Left ventricle myocardium inferior (tissue), 1 donor: ENCODE measurements at places on chromosomes 1 and 21. TPM values are rescaled to one million over a fixed set of nuclear protein-coding genes. Genes with fewer than 3 reads are reported as not detected.

- DNase-seq, result no peak
Observed at GRCh38 chr1:33875862-33876261, 12.0 kb downstream of the HMGB4 start.

The NCDN gene
- total RNA-seq, result 26.1 TPM

The TRAF3IP3 gene
- total RNA-seq, result 1.2 TPM

DNA sequence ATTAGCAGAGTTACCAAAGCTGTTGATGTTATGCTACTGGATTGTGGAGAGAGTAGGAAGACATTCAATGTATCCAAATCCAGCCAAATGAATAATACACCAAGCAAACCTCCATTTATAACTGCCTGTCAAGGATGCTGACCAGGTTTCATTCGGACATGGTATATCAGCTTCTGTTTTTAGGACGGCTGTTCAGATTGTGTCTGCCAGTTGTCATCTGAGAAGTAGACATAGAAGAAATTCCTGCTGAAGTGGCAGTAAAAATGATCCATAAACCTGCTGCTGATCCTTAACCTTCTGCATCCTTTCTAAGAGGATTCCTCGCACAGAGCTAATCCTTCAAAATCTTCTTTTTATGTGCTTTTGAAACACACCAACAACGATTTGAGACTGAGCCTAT is 663.6 kb upstream of the PLXNA2 start:
- DNase-seq, result no peak

GRCh38 chr1:153542956-153543711 is 2.4 kb upstream of the S100A5 start:
- DNase-seq, result no peak

The EPHA10 gene
- total RNA-seq, result 0.14 TPM

DNA sequence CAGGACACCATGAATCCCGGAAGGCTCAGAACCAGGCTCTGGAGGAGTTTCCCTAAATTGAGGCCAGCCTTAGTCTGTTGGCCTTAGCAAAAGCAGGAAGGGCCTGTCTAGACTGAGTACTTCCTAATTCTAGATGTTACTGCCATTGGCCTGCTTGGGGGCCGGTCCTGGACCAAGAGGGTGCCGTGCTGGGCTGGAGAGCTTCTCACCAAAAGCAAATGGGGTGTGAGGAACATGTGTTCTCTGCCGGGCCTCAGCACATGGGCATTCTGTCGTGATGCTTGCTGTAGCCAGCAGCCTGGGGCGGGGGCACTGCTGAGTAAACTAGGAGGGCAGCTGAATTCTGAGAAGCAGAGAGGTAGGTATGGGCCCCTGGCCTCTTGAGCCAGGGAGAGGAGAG is 35.7 kb upstream of the MAN1C1 start:
- no peak for DNase-seq

DNA sequence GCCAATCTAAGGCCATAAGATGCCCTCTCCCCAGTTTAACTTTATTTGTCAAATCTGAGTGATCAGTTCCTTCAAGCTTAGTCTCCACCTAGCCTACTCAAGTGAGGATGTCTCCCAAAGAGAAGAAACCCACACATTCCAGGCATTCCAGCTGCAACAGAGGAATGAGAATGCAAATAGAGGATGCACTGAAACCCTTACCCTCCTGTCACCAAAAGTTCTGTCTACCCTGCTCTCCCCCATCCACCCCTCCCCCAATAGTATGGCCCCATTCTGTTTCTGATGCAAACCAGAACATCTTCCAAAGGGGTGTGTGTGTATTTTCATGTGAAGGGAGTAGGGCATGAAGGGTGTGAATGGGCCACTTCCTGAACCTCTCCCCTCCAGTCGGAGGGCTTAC is 3.0 kb downstream of the DUSP23 start:
- no peak for DNase-seq

The MR1 gene
- 4.8 TPM for total RNA-seq
